ENCODE measurements at places on chromosomes 7 and 10.

GRCh38 chr7:50849991-50850390 is 67.3 kb upstream of the GRB10 start:
- no peak for DNase-seq

GRCh38 chr10:4354382-4354812 is 471.6 kb upstream of the AKR1E2 start:
- DNase-seq, result no peak

- no peak for DNase-seq
Observed at GRCh38 chr7:151657173-151657572, 137.5 kb upstream of the RHEB start.

- no peak for DNase-seq
Observed at GRCh38 chr10:34699904-34700517, 115.1 kb downstream of the PARD3 start.

GRCh38 chr7:84042110-84042539 is 152.5 kb downstream of the SEMA3A start:
- no peak for DNase-seq

DNA sequence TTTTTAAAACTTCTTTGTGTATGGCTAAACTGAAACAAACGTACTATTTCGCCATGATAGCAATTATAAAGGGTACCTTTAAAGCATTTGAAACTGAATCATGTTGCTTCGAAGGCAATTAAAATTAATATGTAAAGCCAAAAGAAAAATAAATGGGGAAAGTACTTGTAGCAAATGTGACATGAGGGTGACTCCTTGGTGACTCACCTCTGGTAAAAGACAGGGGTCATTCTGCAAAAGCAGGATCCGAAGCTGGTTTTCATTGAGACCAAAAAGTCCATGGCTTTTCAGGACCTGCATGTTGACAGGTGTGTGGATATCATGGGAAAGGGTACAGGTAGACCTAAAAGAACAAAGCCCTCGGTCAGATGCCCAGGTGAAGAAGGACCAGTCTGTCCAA is 1.5 kb downstream of the ZC3HAV1L start:
- no peak for DNase-seq

DNA sequence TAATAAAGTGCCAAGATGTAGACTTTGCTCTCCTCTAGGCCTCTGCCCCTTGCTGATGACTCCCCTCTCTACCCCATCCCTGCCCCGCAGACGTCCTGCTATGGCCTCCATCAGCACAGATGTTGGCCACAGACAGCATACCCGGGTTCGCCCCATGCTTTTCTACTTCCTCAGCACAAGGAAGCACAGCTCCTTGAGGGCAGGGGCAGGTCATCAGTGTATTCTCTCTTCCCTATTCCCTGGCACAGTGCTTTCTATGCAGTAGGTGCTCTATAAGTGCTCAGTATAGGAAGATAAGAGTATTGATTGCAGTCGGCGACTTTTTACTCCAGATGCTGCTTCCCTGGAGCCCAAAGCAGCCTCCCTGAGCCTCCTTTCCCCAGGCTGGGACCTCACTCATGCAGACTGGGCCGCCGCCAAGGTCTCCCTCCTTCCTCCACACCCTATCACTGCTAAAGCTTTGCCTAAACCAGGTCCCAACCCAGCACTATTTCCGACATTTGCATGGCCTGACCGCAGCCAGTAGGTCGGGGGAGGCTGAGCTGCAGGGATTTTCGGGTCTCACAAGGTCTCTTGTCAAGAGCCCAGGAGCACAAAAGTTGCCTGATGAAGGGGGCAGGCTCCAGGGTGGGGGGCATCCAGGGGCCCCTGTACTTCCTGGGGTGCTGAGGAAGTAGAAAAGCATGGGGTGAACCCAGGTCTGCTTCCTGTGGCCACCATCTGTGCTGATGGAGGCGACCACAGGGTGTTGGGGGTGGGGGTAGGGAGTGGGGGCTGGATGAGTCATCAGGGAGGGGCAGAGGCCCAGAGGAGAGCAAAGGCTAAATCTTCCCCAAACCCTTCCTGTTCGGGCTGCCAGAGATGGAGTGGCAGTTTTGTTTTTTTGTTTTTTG is 8.0 kb downstream of the CALHM3 start:
- DNase-seq, result peak; percentile 89

DNA sequence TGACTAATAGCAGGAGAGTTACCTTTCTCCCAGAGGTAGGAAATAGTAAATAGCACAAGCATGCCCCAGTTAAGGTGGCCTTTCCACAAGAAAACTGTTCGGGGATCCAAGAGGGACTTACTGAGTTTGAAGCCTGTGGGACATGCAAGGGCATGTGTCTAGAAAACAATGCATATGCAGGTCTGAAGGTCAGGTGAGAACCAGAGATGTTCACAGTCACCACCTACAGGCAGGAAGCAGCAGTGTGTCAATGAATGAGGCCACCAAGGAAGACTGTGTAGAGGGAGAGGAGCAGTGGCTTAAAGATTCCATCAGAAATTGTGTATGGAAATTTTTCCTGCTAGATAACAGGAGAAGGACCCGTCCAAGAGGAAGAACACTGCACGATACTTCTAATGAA is 66.0 kb downstream of the CALD1 start:
- DNase-seq, result peak; percentile 27

- no peak for DNase-seq
Observed at GRCh38 chr7:102991540-102992214, 78.9 kb downstream of the LRRC17 start.

DNA sequence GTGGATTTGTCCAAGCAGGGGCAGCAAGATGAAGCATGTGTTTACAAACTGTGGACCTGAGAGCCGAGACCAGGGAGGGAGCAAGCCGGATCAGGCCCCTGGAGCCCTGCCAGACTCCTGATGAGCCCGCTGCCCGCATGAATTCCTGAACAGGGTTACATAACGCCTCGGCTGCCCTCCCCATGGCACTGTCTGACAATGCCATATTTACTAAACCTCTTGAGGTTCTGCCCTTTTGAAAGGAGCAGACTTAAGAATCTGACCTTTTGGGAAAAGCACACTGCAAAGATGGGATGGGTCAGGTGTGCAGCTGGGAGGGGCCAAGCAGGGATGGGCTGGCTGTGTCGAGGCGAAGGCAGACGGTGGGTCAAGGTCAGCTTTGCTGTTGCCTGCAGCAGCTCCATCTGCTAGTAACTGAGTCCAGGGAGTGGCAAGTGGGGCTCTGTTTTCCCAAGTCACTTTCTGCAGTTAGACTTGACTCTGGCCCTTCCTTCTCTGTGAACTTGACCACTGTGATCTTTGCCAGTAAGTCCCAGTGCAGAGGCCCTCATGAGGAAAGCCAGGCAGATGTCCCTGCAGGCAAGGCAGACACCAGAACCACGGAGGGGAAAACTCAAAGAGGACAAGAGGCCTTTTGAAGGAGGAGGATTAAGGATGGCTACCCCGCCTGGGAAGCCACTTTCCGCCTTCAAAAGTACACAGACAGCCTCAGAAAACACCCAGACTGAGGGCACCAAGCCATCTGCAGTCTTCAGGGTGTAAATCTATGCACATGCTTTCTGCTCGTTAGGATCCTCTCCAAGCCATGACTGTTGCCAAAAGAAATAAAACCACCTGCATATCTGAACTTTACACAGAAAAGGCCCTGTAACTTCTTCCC is 175.8 kb downstream of the TNS3 start:
- no peak for DNase-seq

DNA sequence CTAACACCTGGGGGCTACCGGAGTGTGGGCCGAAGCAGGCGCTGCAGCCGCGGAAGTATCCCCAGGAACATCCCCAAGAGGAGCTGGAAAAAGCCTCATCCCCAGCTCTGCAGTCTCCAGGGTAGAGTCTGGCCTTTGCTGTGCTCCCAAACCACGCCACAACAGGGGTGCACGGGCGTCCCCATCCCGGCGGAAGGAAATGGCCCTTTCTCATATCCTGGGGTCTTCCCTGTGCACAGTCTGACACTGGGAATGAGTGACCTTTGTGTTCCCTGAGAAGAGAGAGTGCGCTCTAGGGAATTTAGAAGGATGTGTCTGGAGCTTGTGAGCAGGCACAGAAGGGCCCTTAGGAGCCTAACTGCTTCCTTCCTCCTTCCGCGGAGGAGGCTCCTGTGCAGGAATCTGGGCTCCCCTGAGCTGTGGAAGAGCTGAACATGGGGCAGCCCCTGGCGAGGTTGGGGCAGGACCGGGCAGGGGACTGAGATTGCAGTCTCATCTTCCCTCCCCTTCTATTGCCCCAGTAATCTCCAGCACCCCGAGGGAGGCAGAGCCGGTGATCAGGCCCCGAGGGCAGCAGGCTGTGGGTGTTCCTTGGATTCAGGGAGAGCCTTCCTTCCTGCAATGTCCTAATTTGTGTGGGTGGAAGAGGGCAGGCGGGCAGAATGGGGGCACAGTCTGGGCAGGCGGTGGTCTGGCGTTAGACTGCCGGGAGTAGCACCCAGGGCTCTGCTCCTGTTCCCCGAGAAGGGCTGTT is 1.3 kb downstream of the REPIN1 start:
- DNase-seq, result no peak

DNA sequence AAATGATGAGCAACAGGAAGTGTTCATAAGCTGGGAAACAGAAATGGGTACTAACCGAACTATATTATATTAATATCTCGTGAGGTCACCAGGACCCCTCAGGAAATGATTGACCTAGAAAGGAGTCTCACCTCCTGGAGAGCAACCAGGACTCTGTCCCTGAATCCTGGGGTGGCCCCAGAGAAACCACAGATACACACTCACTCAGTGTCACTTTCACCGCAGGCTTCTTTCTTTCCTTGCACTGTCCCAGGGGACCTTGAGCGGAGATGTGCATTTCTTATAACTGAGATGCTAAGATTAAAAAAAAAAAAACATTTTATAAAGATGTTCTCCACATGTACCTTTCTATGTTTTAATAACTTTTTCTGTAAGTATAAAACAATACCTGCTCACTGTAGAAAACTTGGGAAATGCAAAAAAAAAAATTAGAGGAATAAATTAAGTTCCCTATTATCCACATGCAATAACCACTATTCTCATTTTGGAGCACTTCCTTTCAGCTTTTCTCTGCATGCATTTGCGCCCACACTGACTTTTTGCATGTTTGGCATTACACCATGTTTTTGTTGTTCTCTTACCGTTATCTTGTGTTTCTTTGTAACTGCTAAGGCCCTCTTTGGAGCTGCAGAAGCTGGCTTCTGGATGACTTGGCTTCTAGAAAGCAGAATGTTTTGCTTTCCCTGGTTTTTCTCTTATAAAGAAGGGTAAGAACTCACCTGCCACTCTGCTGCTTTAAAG is 15.0 kb downstream of the NOD1 start:
- peak; percentile 45 for DNase-seq

DNA sequence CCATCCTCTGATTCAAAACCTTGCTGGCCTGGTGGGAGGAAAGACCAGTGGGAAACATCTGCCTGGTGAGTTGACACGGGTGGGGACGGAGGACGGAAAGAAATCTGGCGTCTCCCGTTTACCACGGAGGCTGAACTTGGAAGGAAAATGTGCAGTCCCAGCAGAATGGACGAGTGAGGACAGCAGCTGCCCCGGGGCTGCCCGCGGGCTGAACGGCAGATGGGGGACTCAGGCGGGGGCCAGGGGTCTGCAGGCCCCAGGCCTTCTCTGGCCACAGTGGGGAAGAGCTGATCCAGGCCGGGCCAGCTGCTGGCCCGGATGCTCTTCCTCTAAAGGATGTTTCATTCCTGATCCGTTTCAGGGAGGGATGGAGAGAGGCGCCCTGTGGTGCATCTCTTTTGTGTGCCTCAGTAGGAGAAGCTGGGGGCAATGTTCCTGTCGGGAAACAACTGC is 147.5 kb upstream of the CHST15 start:
- no peak for DNase-seq

GRCh38 chr10:79984851-79985250 is 35.9 kb upstream of the SFTPD start:
- no peak for DNase-seq

DNA sequence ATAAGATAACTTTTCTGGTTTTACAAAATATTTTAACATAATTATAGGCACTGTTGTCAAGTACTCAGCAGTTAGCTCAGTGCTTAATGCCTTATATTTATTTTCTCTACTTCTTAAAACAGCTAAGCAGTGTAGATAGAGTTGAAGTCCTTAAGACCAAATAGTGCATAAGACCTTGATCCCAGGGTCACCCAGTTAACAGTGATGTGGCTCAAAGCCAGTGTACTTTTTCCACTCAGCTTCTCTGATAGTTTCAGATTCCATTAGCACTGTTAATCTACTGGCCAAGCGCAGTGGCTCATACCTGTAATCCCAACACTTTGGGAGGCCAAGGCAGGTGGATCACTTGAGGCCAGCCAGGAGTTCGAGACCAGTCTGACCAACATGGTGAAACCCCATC is 60.8 kb upstream of the BAMBI start:
- DNase-seq, result no peak

DNA sequence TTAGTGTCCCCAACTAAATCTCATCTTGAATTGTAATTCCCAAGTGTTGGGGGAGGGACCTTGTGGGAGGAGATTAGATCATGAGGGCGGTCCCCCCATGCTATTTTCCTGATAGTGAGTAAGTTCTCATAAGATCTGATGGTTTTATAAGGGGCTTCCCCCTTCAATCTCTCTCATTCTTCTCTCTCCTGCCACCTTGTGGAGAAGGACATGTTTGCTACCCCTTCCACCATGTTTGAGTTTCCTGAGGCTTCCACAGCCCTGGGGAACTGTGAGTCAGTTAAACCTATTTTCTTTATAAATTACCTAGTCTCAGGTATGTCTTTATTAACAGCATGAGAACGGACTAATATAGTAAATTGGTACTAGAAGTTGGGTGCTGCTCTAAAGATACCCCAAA is 365.6 kb downstream of the ANKRD7 start:
- DNase-seq, result no peak

- DNase-seq, result no peak
Observed at GRCh38 chr10:30861221-30861620, 170.4 kb downstream of the ZNF438 start.

DNA sequence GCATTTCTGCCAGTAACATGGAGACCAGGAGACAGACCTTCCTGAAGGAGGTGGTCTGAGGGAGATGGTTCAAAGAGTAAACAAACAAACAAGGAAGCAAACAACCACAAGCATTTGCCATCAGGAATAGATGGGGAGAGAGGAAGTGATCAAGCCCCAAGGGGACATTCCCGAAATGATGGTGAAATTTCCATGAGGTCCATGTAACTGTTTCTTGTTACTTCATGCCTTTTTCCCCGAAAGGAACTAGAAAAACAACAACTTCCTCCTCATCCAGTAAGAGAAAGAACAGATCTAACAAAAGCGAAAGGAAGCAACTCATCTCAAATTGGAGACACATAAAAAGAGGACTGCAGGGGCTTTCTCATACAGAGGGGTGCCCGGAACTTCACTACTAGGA is 152.5 kb upstream of the ZNF32 start:
- DNase-seq, result no peak

- DNase-seq, result no peak
Observed at GRCh38 chr10:79459243-79459642, 13.8 kb upstream of the ZCCHC24 start.

DNA sequence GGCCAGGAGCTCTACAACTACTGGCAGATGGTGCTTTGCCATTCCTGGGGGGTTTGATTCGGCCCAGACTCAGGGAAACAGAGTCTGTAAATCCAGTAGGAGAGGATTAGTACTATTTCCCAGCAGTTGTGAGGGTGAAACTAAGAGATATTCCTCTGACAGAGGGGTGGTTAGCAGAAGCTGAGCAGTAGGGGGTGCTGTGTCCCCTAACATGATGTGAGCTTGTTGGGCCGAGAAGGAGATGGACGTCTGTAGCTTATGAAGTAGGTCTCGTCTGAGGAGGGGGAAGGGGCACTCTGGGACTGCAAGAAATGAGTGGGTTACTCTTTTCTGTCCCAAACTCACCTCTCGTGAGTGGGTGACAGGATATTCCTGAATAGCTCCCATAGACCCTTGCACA is 179.2 kb upstream of the MBL2 start:
- peak; percentile 65 for DNase-seq

Measured in GM13977 (cell line).